BE2C (cell line): ENCODE measurements at places on chromosomes 3 and 15.

DNA sequence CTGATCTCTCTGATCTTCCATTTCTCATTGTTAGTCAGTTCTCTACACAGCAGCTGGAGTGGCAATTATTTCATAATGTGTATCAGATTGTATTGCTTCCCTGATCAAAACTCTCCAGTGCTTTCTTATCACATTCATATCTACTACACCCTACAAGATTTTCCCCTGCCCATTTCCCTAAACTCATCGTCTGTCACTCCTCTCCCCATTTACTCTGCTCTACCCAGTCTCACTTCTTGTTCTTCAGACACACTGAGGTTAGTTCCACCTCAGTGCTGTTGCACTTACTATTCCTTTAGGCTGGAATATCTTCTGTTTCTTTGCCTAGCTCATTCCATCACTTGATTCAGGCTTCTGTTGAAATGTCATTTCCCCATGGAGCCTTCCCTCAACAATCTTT lies 197.1 kb downstream of the SATB1 start:
- DNase-seq, result no peak

- DNase-seq, result no peak
Measured at GRCh38 chr3:101171681-101172191, 148.6 kb downstream of the IMPG2 start.

- DNase-seq, result no peak
Measured at GRCh38 chr15:90210593-90210992, 9.5 kb downstream of the SEMA4B start.

DNA sequence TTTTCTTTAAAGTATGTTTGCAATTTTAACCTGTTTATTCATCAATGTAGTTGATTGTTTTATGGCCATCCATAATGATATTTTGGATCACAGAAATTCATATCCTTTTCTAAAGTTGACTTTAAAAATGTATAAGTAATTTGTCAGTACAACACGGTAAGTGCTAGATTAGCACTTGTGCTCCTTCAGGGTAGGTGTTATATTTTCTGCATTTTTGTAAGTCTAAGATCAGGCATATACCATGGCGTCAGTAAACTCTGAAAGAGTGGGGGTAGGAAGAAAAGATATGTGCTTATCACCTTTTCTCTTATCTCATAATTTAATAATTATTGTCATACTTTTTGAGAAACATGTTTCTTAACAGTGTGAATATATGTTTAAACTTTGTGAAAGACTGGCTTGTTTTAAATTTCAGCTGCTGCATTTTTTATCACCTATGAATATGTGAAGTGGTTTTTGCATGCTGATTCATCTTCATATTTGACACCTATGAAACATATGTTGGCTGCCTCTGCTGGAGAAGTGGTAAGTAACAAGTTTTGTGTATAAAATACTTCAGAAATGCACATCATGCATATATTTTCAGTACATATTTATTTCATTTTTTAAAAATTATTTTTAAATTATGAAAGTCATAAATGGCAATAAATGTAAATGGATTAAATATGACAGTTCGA lies 22.1 kb downstream of the SLC25A26 start:
- DNase-seq, result no peak

- DNase-seq, result no peak
Measured at GRCh38 chr3:187960820-187961219, 193.1 kb upstream of the LPP start.

- no peak for DNase-seq
Measured at GRCh38 chr3:173599673-173600072, 202.1 kb downstream of the NLGN1 start.

GRCh38 chr15:50353251-50353974 lies 1.6 kb downstream of the GABPB1 start:
- no peak for DNase-seq

- DNase-seq, result no peak
Measured at GRCh38 chr3:148373961-148374360, 323.7 kb upstream of the AGTR1 start.

DNA sequence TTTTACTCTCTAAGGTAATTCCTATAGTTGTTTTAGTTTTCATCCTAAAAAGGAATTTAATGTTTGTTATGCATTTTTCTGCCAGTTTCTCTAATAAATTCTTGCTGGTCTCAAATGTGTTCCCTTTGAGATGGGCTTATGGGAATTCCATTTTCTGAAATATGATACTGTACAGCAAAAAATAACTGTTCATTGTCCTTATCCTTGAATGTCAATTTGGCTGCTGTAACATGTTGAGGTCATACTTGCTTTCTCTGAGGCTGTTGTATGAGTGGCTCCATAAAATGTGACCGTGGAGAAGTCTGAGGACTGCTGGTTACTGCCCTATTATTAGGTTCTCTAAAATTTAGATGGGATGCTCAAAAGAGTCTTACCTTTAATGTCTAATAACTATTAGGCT lies 266.5 kb downstream of the ADAMTS17 start:
- no peak for DNase-seq

- no peak for DNase-seq
Measured at GRCh38 chr3:37745076-37745475, 116.6 kb upstream of the CTDSPL start.

DNA sequence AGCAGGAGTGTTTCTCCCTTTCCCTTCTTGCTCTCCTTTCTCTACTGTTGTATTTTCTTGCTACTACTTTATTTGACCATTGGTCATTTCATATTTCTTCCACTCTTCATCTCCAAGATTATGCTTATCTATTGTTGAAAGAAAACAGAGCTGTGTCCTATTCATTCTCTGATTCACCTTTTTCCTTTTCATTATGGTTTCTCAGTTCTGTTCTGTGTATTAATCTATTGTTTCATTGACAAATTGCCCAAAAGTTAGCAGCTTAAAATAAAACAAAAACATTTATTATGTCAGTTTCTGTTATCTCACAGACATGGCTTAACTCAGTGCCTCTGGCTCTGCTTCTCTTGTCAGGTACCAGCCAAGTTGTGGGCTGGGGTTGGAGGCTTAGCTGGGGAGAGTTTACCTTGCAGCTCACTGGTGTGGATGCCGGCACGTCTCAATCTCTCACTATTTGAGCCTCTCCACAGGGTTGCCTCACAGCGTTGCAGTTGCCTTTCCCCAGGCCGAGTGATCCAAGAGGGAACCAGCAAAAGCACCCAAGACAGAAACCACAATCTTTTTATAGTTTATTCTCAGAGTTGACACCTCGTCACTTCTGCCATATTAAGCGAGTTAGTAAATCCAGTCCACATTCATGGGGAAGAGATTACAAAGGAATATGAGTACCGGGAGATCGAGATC lies 36.9 kb upstream of the FILIP1L start:
- DNase-seq, result no peak

DNA sequence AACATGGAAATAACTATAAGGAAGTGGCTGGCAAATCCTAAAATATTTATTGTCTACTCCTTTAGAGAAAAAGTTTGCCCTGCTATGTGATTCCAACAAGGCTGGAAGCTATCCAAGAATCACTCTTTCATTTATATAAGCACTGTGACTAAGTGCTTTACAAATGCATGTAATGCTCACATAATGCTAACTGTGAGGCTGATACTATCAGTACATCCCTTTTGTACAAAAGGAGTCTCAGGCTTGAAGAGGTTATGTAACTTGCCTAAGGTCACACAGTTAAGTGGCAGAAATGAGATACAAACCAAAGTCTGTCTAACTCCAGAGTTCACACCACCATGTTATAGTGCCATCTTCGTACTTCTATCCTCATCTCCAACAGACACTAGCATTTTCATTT lies 17.0 kb downstream of the TOPBP1 start:
- DNase-seq, result no peak

DNA sequence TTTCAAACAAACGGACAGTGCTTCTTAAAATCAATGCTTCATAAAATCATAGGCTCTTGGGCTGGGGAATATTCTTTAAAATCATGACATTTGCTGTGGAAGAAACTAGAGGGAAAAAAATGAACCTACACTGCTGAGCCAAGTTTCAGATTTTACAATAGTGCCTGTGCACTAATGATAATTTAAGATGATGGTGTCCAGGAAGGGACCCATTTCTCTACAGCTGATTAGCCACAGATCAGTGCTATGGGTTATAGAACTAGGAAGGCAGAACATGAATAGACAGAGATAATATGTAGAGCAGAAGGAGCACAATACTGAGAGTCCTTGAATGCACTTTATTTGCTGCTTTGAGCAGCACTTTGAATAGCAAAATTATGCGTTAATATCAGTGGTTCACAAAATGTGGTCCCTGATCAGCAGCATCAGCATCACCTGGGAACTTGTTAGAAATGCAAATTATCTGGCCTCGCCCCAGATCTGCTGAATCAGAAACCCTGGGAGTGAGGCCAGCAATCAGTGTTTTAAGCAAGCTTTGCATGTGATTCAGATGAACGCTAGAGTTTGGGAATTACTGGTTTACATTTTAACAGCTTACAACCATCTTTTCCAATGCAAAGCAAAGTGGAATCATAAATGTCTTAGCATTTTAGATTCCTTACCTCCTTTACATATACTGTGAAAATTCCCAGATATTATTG lies 135.8 kb upstream of the ANKRD28 start:
- DNase-seq, result no peak
